ENCODE measurements at places on chromosomes 6 and 20.

DNA sequence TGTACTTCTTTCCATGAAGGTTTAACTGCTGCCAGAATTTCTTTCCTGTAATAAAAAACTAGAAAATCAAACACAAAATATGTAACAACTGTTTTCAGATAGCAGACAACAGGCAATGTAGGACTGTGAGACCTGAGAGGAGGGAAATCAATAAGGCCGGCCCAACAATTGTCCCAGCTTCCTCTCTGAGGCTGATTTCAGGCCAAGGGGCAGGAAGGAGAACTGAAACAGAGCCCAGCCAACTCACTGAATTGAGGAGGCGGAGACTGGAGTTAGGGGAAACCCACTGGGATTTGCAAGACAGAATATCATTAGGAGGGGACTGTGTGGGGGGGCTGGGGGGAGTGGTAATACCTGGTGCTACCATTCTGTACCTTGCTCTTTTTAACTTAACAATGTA lies 42.2 kb downstream of the FLRT3 start:
- no peak for DNase-seq

DNA sequence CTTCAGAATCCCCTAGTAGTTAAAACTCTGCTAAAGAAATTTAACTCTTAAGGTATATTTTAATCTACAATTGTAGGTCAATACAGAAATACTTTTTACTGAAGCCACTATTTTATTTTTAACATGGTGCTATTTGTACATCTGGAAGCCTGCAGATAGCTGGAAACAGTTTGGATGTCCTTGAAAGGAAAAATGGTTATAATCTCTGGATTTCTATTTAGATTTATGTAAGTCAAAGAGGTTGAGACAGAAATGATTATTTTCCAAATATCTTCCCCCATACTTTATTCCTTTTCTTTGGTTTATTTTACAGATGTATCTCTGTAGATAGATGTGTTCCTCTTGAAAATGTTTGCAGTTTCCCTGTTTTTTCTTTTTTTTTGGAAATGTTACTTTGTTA lies 1002.2 kb downstream of the KIF16B start:
- DNase-seq: no peak

DNA sequence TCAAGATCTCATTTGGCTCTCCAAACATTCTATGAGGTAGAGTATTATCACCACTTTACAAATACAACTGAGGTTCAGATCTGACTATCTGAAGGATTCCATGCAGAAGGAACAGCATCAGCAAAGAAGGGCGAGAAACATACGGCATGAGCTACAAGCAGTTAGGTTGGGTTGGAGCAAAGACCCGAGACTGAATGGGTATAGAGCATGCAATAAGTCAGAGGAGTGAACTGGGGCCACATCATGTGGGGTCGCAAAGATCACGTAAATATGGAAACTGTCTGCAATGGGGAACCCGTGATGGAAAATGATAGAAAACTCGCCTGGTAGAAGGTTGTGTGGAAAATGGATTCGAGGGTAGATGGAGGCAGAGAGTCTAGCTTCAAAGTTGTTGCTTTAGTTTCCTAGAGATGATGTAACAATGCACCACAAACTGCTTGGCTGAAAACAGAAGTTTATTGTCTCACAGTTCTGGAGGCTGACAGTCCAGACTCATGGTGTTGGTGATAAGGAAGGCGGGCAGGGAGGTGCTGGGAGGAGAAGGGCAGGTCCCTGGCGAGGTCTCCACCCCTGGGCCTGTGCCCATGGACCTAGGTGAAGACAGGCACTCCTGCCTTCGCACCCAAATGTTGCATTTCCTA lies 44.3 kb upstream of the BCLAF1 start:
- DNase-seq: no peak

DNA sequence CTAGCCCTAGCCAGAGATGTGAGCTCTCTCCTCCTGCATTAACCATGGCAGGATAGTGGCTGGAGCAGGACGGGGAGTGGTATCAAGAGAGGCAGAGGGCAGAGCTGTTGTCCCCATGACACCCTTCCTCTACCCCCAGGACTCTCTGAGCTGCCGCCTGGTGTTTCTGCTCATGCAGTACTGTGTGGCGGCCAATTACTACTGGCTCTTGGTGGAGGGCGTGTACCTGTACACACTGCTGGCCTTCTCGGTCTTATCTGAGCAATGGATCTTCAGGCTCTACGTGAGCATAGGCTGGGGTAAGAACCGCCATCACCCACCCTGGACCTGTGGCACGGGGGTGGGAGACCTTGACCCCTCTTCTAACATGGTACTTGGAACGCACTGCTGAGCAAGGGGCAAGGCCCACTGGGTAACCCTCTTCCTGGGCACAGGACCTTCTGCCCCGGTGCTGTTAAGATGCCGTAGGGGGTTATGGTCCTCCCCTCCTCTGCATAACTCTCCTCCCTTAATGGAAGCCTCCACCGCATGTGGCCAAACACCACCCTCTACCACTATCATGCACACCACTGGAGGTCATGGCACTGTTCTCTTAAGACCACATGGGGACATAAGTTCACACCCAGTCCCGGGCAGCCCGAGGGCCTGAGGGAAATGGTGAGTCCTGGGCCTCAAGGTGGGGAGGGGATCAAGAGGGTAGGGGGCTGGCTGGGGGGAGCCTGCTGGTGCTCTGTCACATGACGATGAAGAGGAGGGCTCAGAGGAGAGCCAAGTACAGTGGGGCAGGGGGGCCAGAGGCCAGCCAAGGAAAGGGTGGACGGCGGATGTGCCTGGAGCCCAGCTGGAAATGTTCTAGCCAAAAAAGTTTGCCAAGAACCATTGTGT lies 25.1 kb downstream of the GLP1R start:
- DNase-seq: no peak

GRCh38 chr20:62682912-62683517 lies 25.6 kb upstream of the NTSR1 start:
- no peak for DNase-seq
